ENCODE measurements at places on chromosomes 7 and 10.

DNA sequence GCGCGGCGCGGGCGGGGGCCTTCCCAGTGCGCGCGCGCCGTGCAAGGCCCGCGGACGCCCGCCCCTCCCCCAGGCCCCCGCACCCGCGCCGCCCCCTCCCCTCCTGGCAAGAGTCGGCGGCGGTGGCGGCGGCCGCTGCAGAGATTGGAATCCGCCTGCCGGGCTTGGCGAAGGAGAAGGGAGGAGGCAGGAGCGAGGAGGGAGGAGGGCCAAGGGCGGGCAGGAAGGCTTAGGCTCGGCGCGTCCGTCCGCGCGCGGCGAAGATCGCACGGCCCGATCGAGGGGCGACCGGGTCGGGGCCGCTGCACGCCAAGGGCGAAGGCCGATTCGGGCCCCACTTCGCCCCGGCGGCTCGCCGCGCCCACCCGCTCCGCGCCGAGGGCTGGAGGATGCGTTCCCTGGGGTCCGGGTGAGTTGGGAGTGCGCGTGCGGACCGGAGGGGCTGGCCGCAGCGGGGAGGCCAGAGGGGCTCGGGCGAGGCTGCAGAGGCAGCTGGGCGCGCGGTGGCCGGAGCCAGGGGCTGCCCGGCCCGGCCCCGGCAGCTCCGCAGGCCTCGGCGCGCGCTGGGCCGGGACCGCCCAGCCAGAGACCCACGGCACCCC is at the start of gene BMPR1A:
Gene BMPR1A, plus strand, starts transcription at position 109 of the 602 bp plus-strand sequence. CDS start 119,400 bp downstream, outside the sequence.
- DNase-seq = no peak

DNA sequence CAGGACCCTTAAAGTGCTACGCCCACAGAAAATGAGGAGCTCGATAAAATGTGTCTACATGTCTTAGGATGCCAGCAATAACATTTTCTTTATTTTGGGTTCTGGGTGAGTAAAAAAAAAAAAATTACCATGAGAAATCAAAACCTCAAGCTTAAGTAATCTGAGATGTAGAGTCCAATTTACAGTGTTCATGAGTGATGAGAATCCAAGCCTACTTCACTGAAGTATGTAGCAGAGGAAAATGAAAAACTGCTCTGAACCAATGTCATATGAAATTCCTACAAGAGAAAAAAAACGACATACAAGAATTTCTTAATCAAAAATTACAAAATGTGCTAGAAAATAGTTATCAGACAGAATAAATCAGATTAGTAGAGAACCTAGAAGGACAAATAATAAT is 274.4 kb downstream of the HTR7 start:
- DNase-seq = no peak

DNA sequence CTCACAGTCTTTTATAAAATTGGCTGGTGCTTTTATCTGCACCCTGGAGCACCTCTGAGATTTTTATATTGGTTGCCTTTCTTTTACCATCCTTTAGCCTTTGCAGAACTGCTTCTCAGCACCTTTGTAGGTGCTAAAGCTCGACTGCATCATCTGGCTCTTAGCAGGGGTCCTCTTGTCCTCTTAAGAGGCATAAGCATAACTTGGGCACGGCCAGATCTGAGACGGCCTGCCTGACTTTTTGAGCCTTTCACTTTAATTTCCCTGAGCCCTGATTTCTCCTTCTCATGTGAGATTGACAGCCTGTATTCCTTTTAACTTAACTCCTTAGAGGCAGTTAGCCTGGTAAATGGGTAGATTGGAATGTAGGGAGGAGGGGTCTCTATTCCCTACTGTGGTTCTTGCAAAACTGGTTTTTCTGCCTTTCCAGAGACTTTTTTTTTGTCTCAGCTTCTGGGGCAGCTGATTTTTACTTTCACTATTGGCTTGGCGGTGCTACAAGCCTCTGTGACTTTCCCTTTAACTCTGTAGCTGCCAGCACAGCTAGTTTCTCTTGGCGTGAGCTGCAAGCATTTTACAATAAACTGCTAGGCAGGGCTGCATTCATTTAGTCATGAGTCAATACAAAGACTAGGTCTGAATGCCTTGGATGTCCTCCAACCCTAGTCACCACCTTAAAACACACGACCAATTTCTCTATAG is 24.0 kb downstream of the ZPBP start:
- no peak for DNase-seq

- no peak for DNase-seq
These were observed 143.2 kb downstream of the MAPK8 start for GRCh38 chr10:48449501-48450232.

DNA sequence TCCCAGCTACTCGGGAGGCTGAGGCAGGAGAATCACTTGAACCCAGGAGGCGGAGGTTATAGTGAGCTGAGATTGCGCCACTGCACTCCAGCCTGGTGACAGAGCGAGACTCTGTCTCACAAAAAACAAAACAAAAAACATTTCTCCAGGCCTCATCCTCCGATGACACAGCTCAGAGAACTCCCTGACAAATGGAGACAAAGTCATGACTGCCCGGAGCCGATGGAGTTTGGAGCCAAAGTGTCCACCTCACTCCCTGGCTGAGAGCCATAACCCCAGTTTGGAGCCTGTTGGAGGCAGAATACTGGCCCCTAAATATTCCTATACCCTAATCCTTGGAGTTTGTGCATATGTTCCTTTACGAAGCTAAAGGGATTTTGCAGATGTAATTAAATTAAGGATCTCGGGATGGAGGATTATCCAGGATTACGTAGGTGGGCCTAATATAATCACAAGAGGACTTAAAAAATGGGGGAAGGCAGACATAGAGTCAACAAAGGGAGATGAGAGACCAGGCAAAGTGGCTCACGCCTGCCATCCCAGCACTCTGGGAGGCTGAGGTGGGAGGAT is 22.7 kb downstream of the SSC4D start:
- DNase-seq = no peak

- DNase-seq = no peak
These were observed 60.8 kb downstream of the RAB18 start for GRCh38 chr10:27564880-27565279.

GRCh38 chr10:9230625-9231024 is 1176.1 kb downstream of the GATA3 start:
- no peak for DNase-seq

DNA sequence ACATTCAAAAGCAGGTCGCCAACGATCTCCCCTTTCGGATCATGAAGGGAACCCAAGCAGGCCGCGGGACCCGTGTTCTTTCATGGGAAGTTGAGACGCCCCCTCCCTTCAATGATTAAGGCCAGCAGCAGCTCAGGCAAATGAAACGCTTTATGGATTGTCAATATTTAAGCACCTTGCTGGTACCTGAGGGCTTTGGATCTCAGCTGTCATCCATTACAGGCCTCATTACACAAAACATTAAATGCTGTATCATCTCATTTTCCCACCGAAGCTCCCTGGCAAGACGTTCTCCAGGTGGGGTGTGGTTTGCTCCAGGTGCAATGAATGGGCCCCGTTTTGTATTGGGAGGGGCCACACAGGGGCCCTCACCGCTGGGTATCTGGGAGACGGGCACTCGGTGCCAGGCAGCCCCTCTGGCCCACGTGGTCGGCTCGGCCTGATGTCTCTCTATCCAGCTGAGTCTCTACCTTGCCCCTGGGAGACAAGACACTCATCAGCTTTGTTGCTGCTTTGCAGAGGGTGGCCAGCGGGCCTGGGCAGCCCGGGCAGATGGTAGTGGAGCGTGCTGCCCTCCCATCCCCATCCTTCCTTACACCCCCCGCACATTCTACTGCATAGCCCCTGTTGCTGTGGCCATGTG is 456.1 kb upstream of the FOXK1 start:
- DNase-seq = peak; percentile 19

DNA sequence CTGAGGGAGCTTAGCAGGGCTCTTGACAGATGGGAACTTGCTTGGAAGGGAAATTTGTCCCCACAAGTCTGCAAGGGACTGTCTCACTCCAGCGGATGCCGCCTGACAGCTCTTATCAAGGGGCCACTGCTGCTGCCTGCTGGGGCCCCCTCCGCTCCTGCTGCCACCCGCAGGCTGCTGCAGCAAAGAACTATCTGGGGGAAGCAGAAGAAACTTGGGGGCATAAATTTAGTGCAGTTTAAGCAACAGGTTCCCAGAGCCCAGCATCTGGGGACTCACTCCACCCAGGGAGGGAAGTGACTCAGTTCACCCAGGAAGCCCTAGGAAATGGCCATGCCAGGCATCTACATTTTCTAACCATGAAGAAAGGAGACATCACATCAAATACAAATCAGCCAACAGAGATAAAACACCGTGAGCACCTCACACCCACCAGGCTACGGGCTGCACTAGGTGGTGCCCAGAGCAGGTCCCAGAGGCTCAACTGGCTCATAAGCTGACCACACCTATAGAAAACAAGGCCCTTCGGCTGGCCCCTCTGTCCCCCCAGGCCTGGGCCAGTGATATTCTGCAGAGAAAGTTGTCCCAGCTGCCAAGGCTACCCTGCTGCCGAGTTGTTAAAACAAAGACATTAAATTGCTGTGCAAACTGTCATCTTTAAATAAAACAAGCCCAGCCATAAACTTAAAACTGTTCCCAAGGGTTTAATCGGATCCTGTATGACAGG is 3.7 kb downstream of the RGS10 start:
- DNase-seq = no peak

DNA sequence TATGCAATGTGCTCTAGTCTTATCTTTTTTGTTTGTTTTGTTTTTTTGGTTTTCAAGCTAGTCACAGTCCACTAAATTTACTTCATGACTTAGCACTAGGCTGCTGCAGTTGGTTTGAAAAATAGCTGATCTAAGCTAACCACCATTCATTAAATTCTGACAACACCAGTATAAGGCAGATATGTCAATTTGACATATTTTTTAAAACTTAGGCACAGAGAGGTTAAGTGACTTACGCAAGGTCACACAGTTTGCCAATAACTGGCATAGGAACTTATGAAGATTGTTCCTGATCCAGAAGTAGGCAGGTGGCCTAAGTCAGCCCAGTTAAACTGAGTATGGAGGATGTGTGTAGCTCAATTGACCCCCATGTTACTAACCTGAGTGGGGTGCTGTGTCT is 377.3 kb upstream of the NFE2L3 start:
- DNase-seq = no peak

DNA sequence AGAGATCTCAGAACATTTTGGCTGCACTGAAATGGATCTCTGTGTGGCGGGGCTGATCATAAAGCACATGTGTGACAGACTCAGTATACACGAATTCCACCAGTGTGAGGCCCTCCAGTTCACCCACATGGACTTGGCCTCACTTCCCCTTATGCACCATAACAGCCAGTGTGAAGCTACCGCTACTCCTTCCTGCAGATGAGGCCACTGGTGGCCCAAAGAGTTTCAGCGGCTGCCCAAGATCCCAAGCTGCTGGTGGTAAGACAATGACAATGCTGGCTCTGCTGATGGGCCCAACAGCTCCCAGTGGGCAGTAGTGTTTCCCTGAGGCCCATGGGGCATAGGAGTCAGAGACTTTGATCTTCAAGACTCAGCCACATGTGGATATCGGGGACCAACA is 21.0 kb upstream of the C10orf71 start:
- no peak for DNase-seq

DNA sequence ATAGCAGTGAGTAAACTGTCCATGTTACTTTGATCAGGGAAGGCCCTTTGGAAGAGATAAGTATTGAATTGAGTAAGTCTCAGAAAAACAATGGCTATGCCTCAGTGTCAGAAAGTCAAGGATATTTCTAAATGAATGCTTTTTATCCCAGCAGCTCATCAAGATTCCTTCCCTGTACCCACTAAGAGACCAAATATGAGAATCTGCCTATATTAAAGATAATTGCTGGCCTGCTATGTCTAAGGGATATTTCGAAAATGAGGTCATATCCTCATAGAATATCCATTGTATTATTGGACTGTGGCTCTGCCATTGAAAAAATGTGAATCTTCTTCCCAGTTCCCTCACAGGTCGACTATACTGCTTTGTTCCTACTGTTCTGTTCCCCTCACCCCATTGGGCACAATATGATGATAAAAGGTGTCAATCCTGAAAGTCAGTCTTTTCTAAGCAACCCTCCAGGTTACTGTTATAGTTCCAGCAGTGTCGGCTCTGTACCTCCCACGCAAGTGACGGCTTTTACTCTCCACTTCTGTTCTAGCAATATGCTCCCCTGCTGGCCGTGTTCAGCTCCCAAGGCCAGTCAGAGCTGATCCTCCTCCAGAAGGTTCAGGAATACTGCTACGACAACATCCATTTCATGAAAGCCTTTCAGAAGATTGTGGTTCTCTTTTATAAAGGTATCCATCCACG is 51.7 kb downstream of the BZW2 start:
- DNase-seq = no peak

DNA sequence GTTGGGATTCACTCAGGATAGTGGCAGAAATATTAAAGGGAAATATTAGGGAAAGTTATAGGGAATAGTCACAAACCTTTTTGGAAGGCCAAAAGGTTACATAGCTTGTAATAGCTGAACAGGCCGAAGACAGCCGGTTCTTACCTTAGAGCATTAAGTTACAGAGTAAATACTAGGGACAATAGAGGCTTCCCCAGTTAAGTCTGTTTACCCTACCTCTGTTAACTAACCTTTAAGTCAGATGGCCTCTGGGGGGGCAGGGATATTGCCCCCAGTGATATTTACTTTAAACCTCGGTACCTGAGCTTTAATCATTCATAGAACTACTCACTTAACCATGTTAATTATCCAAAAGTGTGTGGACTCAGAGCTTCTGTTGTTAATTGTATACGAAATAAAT is 7.4 kb downstream of the POLR1F start:
- peak; percentile 92 for DNase-seq

GRCh38 chr7:945147-945555 is 9.3 kb downstream of the ADAP1 start:
- no peak for DNase-seq
